ENCODE measurements at places on chromosomes 5 and 9. TPM values are rescaled to one million over a fixed set of nuclear protein-coding genes. Genes with fewer than 3 reads are reported as not detected.

The MAN1B1 gene
- 49.4 TPM for total RNA-seq

The FSD1L gene
- total RNA-seq, result 4.6 TPM

The ADAMTSL2 gene
- total RNA-seq, result not detected

The ANKRD55 gene
- not detected for total RNA-seq

The S100Z gene
- not detected for total RNA-seq

The PLPP7 gene
- not detected for total RNA-seq

The IL7R gene
- 0.36 TPM for total RNA-seq

Data from A549 treated with Hydrocortisone at 1 μM for 4 hours (cell line).